Esophagus squamous epithelium (tissue), 5 donors: ENCODE measurements at places on chromosomes 16 and 17. TPM values are rescaled to one million over a fixed set of nuclear protein-coding genes. Genes with fewer than 3 reads are reported as not detected.

GRCh38 chr16:69555867-69556266 lies 9.9 kb upstream of the NFAT5 start:
- H3K4me3 ChIP-seq, result no peak overlapping the region
- no peak overlapping the region for H3K27ac ChIP-seq
- no peak for DNase-seq
- H3K27me3 ChIP-seq, result no peaks in the 10 kb centered on the region
- H3K36me3 ChIP-seq, result no peaks in the 10 kb centered on the region
- H3K4me1 ChIP-seq, result no peaks in the 10 kb centered on the region

DNA sequence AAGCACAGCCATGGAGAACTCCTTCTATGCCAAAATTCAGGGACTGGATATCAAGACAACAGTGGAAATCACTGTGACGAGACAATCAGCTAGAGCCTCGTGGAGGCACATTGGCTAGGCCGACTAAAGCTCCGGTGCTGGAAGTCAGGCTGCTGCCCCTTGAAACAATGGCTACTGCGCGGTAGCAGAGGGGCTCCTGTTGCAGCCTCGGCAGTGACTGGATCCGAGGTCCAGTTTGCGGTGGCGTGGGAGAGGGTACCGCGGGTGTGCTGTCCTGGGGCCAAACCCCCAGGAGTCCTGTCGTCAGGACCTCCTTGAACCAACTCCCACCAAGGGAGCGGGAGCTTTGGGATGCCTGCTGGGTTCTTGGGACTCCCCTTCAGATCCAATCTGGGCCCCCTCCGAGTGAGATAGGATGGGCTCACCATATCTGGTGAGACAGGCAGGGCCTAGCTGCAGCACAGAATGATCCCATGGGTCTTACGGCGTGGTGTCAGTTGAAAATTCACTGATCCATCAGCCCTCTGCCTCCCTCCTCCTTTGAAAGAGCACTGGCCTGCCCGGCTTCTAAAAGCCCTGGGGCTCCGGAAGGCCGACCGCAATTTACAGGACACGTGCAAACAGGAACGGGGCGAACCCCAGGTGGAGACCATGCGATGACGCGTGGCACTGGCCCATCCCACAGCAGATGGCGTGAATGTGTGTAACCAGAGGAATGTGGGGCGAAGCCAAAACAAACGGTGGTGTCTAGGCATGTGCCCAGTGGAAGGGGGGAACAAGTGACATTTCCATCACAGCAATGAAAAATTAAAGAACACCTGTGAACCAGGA lies 15.8 kb upstream of the KCNJ18 start:
- no peaks in the 10 kb centered on the region for H3K27me3 ChIP-seq
- no peak overlapping the region for H3K4me3 ChIP-seq
- H3K4me1 ChIP-seq, result no peaks in the 10 kb centered on the region
- no peak overlapping the region for H3K27ac ChIP-seq
- H3K36me3 ChIP-seq, result no peaks in the 10 kb centered on the region
- DNase-seq, result no peak

DNA sequence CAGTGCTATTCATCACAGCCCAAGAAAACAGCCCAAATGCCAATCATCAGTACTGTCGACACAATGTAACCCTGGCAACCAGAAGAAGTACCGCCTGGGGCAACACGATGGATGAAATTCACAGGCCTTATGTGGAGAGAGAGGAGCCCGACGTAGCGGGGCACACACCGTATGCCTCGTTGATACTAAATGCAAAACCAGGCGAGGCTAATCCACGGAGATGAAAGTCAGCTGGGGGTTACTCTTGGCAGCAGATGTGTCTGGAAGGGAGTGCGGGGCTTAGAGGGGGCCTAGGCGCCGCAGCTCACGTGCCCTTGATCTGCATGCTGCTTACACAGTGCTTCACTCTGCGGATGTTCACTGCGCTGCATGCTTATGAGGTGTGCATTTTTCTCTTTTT lies 29.8 kb downstream of the ITGAE start:
- H3K4me1 ChIP-seq, result no peaks in the 10 kb centered on the region
- no peaks in the 10 kb centered on the region for H3K27me3 ChIP-seq
- H3K27ac ChIP-seq, result no peak overlapping the region
- H3K36me3 ChIP-seq, result no peaks in the 10 kb centered on the region
- H3K4me3 ChIP-seq, result no peak overlapping the region
- no peak for DNase-seq

DNA sequence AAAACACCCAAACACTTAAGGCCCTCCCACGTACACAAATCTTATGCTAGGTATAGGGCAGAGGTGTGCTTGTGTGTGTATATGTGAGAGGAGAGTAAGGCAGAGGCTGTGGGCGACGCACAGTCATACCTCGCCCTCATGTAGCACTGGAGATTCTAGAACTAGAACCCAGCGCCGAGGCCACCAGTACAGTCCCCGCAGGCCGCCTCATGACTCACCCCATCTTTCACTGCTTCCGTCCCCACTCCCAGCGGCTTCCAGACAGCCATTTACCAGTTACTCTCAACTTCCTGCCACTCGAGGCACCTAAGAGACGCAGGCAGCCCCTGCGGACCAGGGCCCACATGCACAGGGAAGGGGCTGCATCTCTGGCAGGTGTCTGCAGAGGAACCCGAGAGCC lies 23.2 kb upstream of the CYTH1 start:
- H3K27me3 ChIP-seq, result no peaks in the 10 kb centered on the region
- peaks cover 55% of the 10 kb centered on the region for H3K4me1 ChIP-seq
- no peak overlapping the region for H3K4me3 ChIP-seq

DNA sequence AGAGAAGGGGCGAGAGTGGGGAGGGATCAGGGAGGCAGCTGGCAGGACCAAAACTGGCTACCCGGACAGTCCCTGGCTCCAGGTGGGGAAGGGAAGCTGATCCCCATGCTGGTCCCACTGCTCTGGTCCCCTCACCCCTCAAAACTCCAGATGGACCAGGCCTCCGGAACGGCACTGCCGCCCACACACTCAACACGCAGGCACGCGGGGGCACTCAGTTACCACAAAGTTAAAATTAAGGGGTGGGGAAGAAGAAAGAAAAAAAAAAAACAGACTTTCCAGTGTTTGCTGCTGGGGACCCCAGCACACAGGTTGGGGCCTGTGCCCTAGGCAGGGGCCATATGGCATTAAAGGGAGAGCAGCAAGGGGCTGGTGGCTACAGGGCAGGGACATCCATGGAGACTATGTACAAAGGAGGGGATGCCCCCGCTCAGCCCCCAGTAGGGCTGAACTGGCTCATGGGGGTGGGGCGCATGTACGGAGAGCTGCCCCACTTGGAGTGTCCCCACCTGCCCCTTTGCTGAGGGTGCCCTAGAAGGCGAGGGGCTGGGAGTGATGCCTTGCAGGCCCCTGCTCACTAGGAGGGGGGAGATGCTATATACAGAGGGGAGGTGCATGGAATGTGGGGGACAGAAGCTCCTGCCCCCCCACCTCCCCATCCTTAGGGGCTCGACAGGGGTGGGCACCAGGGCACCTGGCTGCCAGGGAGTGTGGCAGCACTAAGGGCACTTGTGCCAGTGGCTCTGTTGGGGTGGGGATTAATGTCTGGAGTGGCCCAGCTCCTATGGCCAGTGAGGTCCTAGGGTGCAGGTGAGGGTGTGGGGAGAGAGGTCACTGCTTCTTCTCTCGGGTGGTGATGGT lies 5.6 kb downstream of the TP53I13 start:
- H3K4me1 ChIP-seq, result peaks cover 27% of the 10 kb centered on the region
- no peak overlapping the region for H3K4me3 ChIP-seq
- H3K36me3 ChIP-seq, result peaks cover 44% of the 10 kb centered on the region
- no peak for DNase-seq
- H3K27me3 ChIP-seq, result no peaks in the 10 kb centered on the region
- no peak overlapping the region for H3K27ac ChIP-seq

DNA sequence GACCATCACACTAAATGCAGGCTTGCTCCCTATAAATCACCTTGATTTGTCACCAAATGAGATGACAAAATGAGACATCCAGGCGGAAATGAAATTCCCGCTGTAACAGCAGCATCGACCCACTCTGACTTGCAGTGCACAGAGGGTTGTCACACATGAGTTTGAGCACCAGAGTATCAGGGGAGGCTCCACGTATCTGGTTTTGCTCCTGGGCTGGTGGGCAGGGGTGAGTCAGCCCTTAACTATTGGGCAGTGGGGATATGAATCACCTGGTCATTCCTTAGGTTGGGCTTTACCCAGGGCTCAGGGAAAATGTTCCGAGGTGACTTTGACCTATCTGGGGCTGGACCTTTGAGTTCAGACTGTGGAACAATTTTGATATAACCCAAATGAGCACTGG lies 245.2 kb upstream of the CCL2 start:
- no peak overlapping the region for H3K4me3 ChIP-seq
- peaks cover 7% of the 10 kb centered on the region for H3K4me1 ChIP-seq
- no peak for DNase-seq
- no peaks in the 10 kb centered on the region for H3K36me3 ChIP-seq

KRTAP17-1 gene
- not detected for total RNA-seq

KRT32 gene
- 5.0 TPM for total RNA-seq

TMIGD1 gene
- total RNA-seq, result not detected

KRT36 gene
- total RNA-seq, result not detected

DNA sequence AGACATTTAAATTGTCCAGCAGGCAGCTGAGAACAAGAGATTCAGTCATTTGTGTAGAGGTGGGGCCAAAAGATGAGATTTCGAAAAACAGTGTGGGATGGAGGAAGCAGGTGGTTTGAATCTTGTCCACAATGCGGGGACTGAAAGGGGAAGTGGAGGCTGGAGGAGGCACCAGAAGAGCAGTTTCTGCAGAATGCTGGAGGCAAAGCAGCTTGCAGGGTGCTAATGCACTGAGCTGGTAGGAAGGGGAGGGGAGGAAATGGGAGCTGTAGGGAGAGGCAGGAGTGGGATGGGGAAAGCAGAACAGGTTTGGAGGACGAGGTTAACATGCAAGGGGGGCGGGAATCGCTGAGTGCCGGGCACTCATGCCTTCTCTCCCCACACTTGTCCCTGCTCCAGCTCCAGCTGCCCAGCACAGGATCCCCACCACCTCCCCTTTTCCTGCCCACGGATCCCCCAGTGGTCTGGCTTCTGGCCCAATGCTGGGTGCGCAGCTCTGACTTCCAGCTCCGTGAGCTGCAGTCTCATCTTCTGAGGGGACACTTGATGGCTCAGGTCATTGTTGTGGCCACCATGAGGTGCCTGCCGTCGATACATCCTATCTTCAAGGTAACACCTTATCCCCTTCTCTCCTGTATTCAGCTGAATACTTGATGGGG lies 9.4 kb downstream of the C17orf100 start:
- no peaks in the 10 kb centered on the region for H3K36me3 ChIP-seq
- H3K4me1 ChIP-seq, result peaks cover 24% of the 10 kb centered on the region
- no peaks in the 10 kb centered on the region for H3K27me3 ChIP-seq
- H3K4me3 ChIP-seq, result no peak overlapping the region

GRCh38 chr16:70520612-70521297 lies 2.6 kb downstream of the COG4 start:
- H3K27me3 ChIP-seq, result no peaks in the 10 kb centered on the region
- H3K27ac ChIP-seq, result no peak overlapping the region
- H3K4me1 ChIP-seq, result peaks cover 33% of the 10 kb centered on the region
- H3K4me3 ChIP-seq, result no peak overlapping the region
- peaks cover 3% of the 10 kb centered on the region for H3K36me3 ChIP-seq

DNA sequence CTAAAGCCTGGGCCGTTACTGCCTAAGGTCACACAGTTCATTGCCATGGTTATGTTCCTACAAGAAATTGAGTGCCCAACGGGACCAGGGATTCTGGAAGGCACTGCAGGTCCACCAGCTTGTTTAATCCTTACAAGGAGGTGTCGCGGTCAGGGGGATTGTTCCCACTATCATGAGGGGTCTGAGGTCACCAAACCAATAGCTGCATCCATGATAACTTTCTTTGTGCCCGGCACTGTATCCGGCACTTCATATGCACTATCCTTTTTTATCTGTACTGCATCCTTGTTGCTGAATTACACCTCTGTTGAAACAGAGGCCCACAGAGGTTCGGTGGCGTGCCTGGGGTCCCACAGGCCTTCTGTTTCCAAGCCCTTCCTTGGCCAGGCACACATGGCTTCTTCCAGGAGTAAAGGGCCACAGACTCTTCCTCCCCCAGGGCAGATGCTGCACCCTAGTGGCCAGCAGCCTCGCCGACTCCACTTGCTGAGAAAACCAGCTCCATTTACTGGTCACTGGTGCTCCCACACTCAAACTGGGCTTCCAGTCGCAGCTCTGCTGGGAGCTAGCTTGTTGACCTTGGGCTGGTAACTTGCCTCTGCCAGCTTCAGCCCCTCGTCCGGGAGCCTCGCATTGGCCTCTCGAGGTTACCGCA lies 82.0 kb upstream of the PLCG2 start:
- H3K36me3 ChIP-seq, result peaks cover 15% of the 10 kb centered on the region
- no peak overlapping the region for H3K4me3 ChIP-seq
- no peak for DNase-seq
- H3K27ac ChIP-seq, result peak overlapping the region; percentile 85
- peaks cover 68% of the 10 kb centered on the region for H3K4me1 ChIP-seq

- H3K4me1 ChIP-seq, result peaks cover 8% of the 10 kb centered on the region
- no peaks in the 10 kb centered on the region for H3K36me3 ChIP-seq
- H3K27ac ChIP-seq, result peak overlapping the region; percentile 81
Observed at GRCh38 chr16:83899272-83899897, 470 bp downstream of the MLYCD start.

ZNF750 gene
- 116 TPM for total RNA-seq

DNA sequence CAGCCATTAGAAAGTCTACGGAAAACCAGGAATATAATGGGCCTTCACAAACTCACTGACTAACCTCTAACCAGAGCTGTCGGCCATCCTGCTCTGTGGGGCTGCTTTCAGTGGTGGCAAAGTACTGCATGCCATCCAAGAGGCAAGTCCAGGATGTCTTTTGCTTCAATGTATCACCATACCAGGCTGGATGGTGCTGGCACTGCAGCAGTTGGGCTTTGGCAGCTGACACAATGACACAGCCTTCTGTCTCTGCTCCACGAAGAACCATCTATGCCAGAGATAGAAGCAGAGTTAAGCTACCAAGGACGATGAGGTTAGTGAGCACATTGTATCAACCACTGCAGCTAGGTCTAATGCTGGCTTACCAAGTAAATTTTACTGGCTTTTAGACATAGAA lies 9.7 kb upstream of the RSKR start:
- DNase-seq, result no peak
- H3K27ac ChIP-seq, result no peak overlapping the region
- no peaks in the 10 kb centered on the region for H3K4me1 ChIP-seq
- H3K4me3 ChIP-seq, result no peak overlapping the region

SHBG gene
- not detected for total RNA-seq

C17orf113 gene
- 0.35 TPM for total RNA-seq

GRCh38 chr17:49703557-49704277 lies 4.0 kb downstream of the SLC35B1 start:
- H3K4me3 ChIP-seq, result no peak overlapping the region
- H3K4me1 ChIP-seq, result peaks cover 22% of the 10 kb centered on the region
- no peak for DNase-seq
- peaks cover 39% of the 10 kb centered on the region for H3K36me3 ChIP-seq
